ENCODE measurements at places on chromosomes 2 and 18.

GRCh38 chr2:86249579-86250391 lies 50.5 kb downstream of the MRPL35 start:
- DNase-seq, result no peak

- DNase-seq, result no peak
Measured at GRCh38 chr2:135980434-135981079, 4.9 kb downstream of the DARS1 start.

GRCh38 chr2:19312949-19313348 lies 45.5 kb downstream of the OSR1 start:
- DNase-seq, result no peak

DNA sequence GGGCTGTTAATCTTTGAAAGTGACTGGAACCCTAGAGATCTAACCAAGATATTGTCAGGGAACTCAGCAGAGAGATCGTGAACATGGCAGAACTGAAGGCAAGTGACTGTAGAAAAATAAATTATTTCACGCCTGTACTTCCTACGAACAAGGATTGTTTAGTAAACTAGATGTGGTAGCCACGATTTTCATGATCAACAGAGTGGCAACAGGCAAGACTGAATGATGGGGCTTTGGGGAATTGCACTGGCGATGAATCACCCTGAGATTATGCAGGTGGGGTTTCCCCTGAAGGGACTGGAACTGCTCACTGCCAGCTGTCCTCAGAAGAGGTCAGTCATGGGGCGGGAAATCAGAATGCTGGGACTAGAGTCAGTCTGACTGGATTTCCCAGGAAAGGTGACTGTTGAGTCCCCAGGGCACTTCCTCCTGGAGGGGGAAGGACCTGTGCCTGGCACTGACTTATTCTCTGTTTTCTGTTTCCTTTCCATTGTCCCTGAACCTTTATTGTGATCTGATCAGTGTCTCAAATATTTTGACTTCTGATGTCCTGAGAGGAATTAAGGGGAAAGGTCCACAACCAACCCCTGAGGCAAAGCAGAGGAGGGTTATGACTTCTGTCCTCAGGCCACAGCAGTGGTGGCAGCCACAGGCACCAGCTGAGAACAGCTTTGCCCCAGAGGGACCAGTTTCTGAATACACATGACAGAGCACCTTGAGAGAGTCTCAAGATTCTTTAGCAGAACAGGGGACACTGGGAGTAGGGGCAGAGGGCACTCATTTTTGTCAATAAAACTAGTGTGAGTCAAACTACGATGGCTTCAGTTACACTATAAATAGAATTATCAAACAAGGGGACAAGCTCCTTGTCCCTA lies 70.0 kb downstream of the NAB1 start:
- DNase-seq, result no peak

DNA sequence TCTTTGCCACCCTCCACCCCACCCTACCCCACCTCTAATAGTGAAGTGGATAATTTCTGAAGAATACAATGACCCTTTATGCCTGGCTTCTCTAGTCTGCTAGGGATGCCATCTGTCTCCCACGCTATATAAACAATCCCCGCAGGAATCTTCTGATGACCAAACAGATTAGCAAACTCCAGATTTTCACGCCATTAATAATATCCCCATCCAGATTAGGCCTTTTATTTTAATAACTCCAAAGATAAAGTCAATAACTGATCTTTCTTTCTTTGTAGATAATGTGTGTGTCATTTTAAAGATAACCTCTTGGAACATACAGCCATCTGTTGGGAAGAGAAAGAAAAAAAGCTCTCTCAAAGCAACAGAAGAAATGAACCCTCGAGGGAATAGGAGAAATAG lies 47.9 kb upstream of the CCDC150 start:
- no peak for DNase-seq

DNA sequence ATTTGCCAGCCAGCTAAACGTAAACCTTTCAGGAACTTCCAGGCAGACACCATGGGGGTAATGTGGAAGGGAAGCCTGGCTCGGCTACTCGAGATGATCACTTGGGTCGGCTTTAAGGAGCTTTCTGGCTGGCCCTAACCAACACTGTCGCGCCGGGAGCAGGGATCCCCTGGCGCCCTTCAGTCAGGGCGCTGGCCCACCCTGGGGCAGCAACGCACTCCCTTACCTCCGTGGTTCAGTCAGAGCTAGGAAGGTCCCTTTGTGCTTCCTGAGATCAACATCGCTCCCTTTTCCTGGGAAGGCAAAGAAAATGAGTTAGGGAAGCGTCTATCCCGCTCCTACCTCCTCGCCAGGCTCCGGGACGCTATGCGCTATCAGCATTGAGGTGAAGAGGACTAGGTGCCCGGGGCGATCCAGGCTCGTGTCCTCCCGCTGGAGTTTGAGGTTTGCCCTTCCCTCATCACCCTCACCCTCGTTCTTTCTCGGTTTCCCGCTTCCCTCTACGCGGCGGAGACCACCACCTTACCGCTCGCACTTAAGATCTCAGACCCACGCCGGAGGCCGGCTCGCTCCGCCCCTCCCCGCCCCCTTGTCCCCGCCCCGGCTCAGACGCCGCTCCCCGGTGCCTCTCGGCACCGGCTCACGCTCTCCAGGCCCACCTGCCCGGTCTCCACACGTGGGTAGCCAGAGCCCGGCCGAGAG lies 449 bp upstream of the ATRAID start:
- no peak for DNase-seq

DNA sequence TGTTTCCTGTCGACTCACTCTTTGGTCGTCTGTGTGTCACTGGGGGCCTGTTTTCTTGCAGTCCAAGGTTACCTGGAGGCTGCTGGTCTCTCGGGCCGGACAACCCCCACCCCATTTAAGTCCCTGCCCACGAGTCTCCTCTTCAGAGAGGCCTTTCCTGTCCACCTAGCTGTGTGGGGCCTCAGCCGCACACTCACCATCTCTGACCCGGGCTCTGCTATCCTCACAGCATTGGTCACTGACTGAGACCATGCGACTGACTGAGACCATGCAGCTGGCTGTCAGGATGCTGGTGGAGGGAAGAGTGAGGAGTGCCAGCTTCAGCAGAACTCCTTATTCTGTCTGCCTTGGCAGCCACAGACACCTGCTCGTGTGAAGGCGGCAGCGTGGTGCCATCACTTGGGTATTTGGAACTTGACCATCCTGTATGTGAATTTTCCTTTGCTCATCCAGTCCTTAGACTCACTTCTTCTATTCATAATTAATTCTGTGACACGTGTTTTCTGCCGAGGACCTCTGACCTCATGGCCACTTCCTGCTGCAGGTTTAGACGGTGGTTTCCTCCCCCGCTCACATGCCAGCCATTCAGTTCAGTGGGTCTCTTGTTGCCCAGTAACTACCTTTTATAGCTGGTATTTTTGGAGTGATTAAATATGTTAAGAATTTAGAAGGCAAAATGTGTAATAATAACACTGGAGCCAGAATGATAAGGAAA lies 47.5 kb upstream of the ASB1 start:
- DNase-seq, result no peak

DNA sequence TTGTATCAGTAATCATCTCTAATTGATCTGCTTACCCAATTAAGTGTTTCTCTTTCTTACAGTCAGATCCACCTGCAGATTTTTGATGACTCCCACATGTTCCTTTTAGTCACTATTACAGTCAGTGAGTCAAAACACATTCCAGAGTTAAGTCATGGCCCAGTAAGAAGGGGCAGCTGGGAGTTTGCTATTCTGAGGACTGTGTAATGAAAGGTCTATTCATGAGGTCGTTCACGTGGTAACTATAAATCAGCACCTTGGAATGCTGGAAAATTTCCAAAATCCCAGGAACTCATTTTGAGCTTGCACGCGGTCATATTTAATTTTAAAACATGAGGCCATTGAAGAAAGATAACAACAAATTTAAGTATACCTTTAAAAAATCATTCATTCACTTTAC lies 252.5 kb downstream of the XIRP2 start:
- no peak for DNase-seq

DNA sequence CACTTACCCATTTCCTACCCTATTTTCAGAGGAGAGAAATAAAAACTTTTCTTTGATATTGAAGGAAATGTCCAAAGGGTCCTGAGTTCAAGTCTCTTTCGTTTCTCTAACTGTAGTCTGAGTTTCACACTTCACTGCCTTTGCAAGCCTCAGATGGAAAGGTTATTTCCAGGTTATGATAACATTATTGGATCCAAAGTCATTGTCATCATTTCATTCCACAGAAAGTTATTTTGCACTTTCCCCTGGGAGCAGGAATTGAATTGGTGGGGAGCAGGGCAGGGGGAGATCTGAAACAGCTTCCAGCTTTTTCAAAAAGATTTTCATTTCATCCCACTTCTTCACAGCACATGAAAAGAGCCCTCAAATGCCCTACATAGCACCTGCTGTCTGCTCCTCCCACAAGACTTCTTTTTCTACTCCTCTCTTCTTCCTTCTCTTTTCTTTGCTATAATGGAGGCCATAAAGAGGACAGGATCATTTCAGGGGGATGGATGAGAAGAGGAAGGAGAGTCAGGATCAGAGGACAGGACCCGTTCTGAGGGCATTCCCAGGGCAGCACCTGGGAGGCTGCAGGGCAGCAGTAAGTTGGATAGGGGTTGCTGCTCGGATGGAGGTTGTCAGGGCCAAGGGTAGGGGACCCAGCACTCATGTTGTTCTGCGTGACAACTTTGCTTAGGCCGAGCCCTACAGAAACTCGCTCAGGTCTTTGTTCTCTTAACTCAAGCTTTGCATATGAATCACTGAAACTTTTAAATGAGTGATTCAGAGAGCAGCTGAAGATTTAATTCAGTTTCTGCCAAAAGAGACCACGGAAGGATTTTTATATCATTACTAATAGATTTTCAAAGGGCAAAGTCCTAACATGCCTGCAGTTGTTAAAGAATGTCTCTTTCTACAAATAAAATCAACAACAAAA lies 11.4 kb upstream of the GALNT5 start:
- DNase-seq, result no peak

DNA sequence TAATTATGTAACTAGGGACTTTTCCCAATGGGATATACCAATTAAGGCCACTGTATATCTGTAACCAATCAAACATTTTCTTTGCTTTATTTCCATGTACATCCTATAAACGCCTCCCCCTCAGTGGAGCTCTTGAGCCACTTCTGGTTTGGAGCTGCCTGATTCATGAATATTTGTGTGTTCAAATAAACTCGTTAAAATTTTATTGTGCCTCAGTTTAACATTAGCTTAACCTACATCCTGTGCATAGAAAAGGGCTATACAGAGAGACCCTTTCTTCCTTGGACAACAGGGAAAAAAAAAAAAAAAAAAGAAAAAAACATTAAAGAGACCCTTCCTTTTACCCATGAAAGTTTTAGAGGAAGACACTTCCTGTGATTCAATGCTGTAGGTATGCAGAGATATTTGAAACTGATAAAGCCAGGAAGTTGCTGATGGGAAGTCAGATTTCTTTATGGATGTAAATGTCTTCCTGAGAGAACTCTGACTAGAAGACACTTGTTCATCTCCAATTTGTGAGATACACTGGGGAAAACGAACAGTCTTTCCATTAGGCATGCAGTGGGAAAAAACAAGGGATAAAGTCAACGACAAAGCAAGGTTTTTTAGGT lies 614.6 kb upstream of the SOX11 start:
- DNase-seq, result no peak

- DNase-seq, result no peak
Measured at GRCh38 chr2:149872638-149873150, 285.1 kb upstream of the MMADHC start.

DNA sequence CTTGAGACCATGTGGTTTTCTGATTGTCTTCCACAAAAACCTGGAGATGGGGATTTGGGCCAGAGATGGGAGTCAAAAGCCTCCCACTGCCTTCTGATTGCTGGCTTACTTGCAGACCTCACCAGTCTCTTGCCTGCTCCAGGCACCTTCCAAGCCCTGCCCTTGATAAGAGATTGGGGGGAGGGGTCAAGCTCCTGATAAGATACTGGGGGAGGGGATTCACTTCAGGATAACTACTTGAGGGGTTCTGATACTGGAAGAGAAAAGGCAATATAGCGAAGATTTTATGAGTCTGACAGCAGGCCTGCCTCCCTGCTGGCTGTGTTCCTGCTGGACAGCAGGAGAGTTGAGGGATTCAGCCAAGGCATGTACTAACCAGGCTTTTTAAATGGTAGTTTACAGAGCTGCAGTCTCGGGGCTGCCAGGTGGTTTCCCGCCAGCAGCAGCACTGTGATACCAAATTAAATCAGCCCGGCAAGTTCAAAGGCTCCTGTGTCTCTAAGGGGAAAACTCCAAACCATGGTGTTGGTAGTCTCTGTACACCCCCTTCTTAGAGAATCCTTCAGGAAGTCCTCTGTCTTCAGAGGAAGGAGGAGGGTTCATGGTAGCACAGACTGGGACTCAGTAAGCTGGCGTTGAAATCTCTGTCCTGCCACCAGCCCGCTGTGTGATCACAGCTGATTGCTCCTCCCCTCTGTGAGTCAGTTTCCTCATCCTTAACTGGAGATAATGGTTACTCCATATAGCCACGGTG lies 58.3 kb downstream of the FBXO36 start:
- DNase-seq, result no peak

DNA sequence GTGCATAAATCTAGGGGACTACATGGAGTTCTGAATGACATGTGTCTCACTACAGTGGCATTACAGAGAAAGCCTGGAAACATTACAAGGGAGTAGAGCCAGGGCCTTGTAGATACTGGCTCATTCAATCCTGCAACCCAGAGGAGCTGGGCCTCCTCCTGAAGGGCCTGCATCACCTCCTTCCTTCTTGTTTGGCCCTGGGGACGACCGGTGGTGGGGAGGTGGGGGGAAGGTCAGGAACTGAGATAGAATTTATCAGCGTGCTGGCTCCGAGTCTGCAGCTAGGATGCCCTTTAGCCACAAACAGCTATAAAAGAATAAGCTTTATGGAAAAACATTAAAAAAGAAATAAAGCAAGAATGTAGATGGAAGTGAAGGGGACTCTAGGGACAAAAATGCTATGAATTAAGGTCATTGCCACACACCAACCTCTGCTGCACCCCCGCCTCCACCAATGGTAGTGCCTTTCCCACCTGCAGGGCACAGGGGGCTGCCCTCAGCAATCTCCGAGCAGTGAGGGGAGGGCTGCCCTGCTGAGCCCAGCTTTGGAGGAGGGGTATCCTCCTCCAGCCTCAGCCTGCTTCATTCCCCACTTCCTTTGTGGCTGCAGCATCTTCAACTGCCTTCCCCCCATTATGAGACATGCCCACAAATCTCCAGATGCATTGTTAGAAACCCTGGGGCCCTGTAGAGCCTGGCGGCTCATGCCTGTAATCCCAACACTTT lies 149.0 kb downstream of the MSH2 start:
- no peak for DNase-seq

- no peak for DNase-seq
Measured at GRCh38 chr2:201774546-201774945, 6.2 kb downstream of the ALS2 start.

GRCh38 chr2:219213486-219214071 lies 5.2 kb downstream of the ABCB6 start:
- no peak for DNase-seq

DNA sequence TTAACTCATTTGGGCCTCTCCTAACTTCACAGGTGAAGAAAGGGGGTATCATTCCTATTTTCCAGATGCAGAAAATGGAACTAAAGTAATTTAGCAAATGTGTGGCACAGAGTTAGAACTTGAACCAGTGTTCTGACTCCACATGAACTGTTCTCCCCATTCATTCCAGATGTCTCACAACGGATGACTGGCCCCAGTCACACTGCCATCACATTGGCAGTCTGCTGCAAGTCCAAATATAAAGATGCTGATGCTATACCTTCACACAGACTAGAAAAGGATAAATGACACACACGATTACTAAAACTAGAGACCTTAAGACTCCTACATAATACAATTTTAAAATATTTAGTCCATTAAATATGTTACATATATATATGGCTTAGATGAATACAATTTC lies 195.7 kb downstream of the NBAS start:
- DNase-seq, result no peak

GRCh38 chr2:105068875-105069274 lies 31.0 kb downstream of the MRPS9 start:
- no peak for DNase-seq

All from T-cell (primary cell).